ENCODE measurements at places on chromosomes 7 and 10.

DNA sequence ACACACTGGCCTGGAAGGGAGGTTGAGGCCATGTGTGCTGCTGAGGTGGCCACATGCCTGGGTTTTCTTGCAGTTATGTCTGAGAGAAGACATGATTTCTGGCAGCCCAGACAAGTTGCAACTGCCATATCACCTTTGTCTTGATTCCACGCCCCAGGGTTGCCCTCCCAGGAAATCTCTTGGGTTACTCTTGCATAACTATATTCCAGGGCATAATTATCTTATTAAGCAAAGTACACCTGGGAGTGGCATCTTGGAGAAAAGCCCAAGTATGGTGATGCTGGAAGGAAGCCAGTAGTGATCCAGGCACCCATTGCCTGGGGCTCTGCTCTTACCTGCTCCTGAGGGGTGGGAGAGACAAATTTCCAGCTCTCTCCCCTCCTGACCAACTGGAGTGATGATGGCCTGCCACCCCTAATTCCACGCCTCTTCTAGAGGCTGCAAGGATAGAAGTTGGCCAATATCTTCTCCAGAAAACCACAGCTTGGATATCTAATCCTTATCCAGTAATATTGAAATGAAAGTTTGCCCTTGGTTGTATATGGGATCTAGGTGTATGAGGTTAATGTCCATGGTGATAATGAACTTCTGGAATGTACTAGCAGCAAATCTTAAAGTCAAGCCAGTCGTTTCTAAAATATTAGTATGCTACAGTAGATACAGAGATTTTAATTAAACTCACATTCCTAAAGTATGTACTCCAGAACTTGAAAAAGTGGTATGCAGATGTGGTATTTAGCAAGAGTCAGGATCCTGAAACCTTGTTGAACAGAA is 5.0 kb downstream of the AKR1B10 start:
- no peak overlapping the region for H3K4me3 ChIP-seq
- DNase-seq, result no peak
- no peaks in the 10 kb centered on the region for H3K36me3 ChIP-seq
- H3K4me1 ChIP-seq, result no peaks in the 10 kb centered on the region
- peak overlapping the region; percentile 17 for H3K27ac ChIP-seq

DNA sequence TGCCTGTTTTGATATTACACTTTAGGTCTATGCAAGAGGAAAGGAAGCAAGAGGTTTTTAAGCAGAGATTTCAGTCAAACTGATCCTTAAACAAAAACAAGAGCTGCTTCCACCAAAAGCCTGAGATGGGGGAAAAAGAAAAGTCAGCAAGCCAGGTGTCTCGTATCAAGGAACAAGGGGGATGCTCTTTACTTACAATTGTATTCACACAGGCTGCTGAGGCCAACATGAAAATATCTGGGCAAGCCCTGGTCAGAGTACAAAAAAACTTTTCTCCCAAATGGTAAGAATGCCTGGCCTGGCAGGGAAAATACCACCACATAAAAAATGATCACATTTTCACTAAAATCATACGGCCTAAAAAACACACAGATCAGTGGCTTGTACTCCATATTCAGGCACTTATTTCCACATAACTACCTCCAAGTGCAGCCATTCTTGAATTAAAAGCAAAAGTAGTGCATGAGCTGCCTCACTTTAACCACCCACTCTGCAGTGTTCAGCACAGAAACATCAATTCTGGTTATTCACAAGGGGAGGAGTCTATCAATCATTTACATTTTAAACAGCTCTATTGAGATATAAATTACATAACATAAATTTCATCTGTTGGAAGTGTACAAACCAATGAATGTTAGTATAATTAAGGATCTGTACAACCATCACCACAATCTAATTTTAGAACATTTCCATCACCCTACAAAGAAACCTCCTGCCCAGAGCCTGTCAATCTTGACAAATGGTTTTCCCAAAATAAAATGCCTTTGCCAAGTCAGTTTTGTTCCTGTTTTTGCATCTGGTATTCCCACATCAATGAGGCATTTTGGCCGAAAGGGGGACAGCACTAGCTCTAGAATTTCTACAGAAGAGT is 70.2 kb downstream of the GRB10 start:
- DNase-seq, result no peak
- no peak overlapping the region for H3K27ac ChIP-seq
- no peaks in the 10 kb centered on the region for H3K4me1 ChIP-seq
- no peak overlapping the region for H3K4me3 ChIP-seq
- H3K36me3 ChIP-seq, result no peaks in the 10 kb centered on the region

DNA sequence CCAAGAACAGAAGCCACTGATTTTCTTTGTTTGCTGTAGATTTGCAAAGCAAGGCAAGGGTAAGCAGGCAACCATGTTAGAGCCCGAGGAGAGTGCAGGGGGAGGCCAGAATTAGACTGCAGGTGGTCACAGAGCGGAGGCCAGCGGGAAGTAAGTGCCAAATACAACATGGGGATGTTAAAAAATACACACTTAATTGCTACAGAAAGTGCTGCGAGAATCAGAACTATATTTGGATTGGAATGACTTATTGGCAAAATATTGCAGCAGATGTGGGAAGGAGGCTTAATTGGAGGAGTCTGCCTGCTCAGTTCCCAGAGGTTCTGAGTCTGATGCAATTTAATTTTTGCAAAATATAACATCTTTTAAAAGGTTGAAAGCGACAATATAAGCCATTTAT is 49.7 kb upstream of the ADCY1 start:
- no peak overlapping the region for H3K27ac ChIP-seq
- no peaks in the 10 kb centered on the region for H3K27me3 ChIP-seq
- H3K4me1 ChIP-seq, result no peaks in the 10 kb centered on the region
- H3K36me3 ChIP-seq, result no peaks in the 10 kb centered on the region

DNA sequence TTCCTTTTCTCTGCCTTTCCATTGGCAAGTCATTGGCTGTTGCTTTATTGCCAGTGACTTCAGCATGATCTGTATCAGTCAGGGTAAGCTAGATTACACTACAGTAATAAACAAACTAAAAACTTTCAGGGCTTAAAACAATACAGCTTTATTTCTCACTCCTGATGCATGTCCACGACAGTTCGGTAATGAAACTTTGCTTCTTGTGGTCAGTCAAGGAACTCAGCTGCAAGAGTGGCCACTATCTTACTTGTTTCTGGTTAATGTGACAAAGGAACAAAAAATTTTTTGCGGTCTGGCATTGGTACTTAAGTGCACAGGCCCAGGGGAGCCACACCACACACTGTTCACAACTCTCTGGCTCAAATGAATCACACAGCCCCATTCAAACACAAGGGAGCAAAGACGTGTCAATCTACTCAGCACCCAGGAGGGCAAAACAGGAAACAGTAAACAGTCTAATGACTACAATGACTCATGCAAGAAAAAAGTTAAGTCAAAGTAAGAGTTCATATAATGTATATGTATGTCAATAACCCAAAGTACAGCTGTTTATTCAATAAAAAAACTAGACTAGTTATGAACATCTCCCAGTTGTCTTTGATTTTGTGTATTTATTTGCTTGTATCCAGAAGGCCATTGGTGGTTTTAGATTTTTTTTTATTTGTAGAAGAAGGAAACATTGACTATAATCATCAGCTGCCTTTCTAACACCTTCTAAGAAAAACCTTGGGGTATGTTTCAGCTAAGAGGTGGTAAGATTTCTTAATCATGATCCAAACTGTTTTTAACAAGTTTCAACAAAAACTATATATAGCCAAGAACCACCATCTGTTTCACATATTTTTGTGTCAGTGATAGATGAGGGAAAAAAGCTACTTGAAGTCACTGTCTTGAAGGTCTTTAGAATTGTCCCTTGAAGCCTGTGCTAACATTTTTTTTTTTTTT is 134.4 kb upstream of the FAM3C start:
- H3K4me3 ChIP-seq, result no peak overlapping the region
- no peak for DNase-seq
- no peaks in the 10 kb centered on the region for H3K4me1 ChIP-seq
- no peaks in the 10 kb centered on the region for H3K36me3 ChIP-seq
- no peak overlapping the region for H3K27ac ChIP-seq
- no peaks in the 10 kb centered on the region for H3K27me3 ChIP-seq

GRCh38 chr7:152887191-152887590 is 127.6 kb downstream of the ACTR3B start:
- H3K27me3 ChIP-seq, result no peaks in the 10 kb centered on the region
- no peaks in the 10 kb centered on the region for H3K36me3 ChIP-seq

- H3K27me3 ChIP-seq, result no peaks in the 10 kb centered on the region
- H3K4me3 ChIP-seq, result no peak overlapping the region
- no peak overlapping the region for H3K27ac ChIP-seq
- H3K36me3 ChIP-seq, result no peaks in the 10 kb centered on the region
- H3K4me1 ChIP-seq, result no peaks in the 10 kb centered on the region
Measured at GRCh38 chr7:33959676-33960075, 54.3 kb downstream of the BMPER start.

- H3K27me3 ChIP-seq, result no peaks in the 10 kb centered on the region
- no peaks in the 10 kb centered on the region for H3K36me3 ChIP-seq
- H3K27ac ChIP-seq, result no peak overlapping the region
- H3K4me1 ChIP-seq, result no peaks in the 10 kb centered on the region
Measured at GRCh38 chr7:151260883-151261282, 12.4 kb upstream of the SMARCD3 start.

GRCh38 chr10:80131499-80131901 is 1.0 kb upstream of the PLAC9 start:
- H3K4me1 ChIP-seq, result no peaks in the 10 kb centered on the region
- DNase-seq, result no peak
- H3K27ac ChIP-seq, result no peak overlapping the region
- no peaks in the 10 kb centered on the region for H3K27me3 ChIP-seq
- H3K4me3 ChIP-seq, result no peak overlapping the region
- no peaks in the 10 kb centered on the region for H3K36me3 ChIP-seq

GRCh38 chr7:130063036-130063435 is 7.3 kb upstream of the KLHDC10 start:
- H3K4me1 ChIP-seq, result no peaks in the 10 kb centered on the region
- H3K36me3 ChIP-seq, result no peaks in the 10 kb centered on the region
- H3K4me3 ChIP-seq, result no peak overlapping the region
- no peak overlapping the region for H3K27ac ChIP-seq
- DNase-seq, result no peak

- peaks cover 54% of the 10 kb centered on the region for H3K27me3 ChIP-seq
- no peak overlapping the region for H3K4me3 ChIP-seq
- H3K4me1 ChIP-seq, result peaks cover 5% of the 10 kb centered on the region
- no peak overlapping the region for H3K27ac ChIP-seq
- DNase-seq, result no peak
Measured at GRCh38 chr7:1418505-1419309, 40.6 kb downstream of the MICALL2 start.

DNA sequence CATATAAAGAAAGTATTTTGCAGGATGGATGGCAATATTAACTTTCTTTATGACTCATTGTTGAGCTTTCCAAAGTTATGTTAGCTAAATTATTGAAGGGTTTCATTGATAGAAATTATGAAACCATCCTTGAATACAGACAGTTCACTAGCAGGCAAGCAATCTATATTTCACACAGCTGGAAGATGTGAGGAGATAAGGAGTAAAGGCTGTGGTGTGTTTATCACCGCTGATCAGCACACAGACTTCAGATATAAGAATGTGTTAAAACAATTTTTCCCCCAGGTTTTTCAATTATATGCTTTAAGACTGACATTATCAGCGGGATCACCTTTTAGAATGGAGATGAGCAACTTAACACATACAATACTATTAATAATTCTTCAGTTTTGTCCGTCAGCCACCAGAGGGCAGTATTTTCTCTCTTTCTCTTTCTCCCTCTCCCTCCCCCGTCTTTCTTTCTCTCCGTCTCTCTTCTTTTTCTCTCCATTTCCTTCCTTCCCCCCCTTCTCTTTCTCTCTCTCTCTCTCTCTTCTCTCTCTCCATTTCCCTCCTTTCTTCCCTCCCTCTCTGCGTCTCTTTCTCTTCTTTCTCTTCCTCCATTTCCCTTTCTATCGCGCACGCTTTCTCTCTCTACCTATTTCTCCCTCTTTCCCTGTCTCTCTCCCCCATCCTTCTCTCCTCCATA is 62.9 kb upstream of the FAM171A1 start:
- peak overlapping the region; percentile 39 for H3K4me3 ChIP-seq
- H3K27me3 ChIP-seq, result no peaks in the 10 kb centered on the region
- no peaks in the 10 kb centered on the region for H3K4me1 ChIP-seq
- no peaks in the 10 kb centered on the region for H3K36me3 ChIP-seq
- no peak overlapping the region for H3K27ac ChIP-seq
- no peak for DNase-seq

- H3K4me3 ChIP-seq, result peak overlapping the region; percentile 80
- DNase-seq, result no peak
- no peaks in the 10 kb centered on the region for H3K36me3 ChIP-seq
- H3K27me3 ChIP-seq, result no peaks in the 10 kb centered on the region
Measured at GRCh38 chr10:75397496-75398199, 3.9 kb downstream of the ZNF503 start.

GRCh38 chr7:17772581-17773288 is 167.6 kb downstream of the SNX13 start:
- no peaks in the 10 kb centered on the region for H3K36me3 ChIP-seq
- no peak overlapping the region for H3K27ac ChIP-seq
- no peak overlapping the region for H3K4me3 ChIP-seq
- DNase-seq, result no peak

DNA sequence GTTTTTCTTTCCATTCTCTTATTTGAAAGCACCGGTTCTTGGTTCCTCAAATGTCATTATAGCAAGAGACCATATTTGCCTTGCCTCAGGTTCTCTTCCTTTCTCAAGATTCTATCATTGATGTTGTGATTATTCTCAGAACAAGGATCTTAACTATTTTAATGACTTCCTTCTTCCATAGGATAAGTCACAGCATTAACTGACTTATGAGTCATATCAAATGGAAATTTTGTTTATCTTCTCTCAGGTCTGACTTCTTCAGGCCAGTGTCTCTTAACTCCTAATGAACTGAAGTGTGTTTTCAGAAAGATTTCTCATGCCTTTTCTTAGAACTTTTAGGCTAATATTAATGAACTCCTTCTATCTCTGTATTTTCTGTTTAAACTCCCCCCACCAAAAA is 794.6 kb upstream of the LRRN3 start:
- H3K27ac ChIP-seq, result no peak overlapping the region
- H3K27me3 ChIP-seq, result no peaks in the 10 kb centered on the region
- no peak overlapping the region for H3K4me3 ChIP-seq
- H3K4me1 ChIP-seq, result no peaks in the 10 kb centered on the region
- DNase-seq, result no peak
- no peaks in the 10 kb centered on the region for H3K36me3 ChIP-seq

DNA sequence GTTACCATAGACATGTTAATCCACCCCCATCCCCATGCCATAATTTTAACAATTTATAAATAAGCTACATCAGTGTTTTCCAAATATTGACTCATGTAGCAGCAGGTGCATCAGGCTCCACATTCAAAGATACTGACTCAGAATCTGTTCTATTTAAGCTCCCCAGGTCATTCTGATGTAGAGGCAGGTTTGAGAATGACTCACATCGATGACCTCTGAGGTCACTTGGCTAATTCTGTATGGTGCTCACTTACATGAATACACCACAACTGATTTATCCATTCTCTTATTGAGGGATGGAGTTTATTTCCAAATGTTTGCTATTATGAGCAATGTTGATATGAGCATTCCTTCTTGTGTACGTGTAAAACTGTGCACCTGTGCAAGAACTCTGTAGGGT is 1159.0 kb downstream of the TYW1 start:
- no peak for DNase-seq
- H3K36me3 ChIP-seq, result no peaks in the 10 kb centered on the region
- no peak overlapping the region for H3K27ac ChIP-seq
- H3K4me3 ChIP-seq, result no peak overlapping the region
- no peaks in the 10 kb centered on the region for H3K27me3 ChIP-seq

GRCh38 chr7:27680610-27681009 is 17.9 kb upstream of the HIBADH start:
- H3K4me1 ChIP-seq, result no peaks in the 10 kb centered on the region
- no peak for DNase-seq
- H3K36me3 ChIP-seq, result no peaks in the 10 kb centered on the region
- no peak overlapping the region for H3K4me3 ChIP-seq

GRCh38 chr7:31475368-31475767 is 38.5 kb upstream of the ITPRID1 start:
- no peak for DNase-seq
- H3K36me3 ChIP-seq, result no peaks in the 10 kb centered on the region
- H3K4me3 ChIP-seq, result no peak overlapping the region

All from breast epithelium (tissue), 4 donors.